T-cell (primary cell): ENCODE measurements at places on chromosomes 7 and 10. TPM values are rescaled to one million over a fixed set of nuclear protein-coding genes. Genes with fewer than 3 reads are reported as not detected.

The GDF10 gene
- 0.46 TPM for total RNA-seq

The RBM20 gene
- total RNA-seq, result 0.09 TPM

The CYP3A5 gene
- total RNA-seq, result 0.22 TPM

The MALRD1 gene
- total RNA-seq, result not detected

The NRCAM gene
- 7.7 TPM for total RNA-seq

The ARHGAP19 gene
- 11.0 TPM for total RNA-seq

The ARMS2 gene
- total RNA-seq, result not detected

The RPEL1 gene
- total RNA-seq, result not detected

The MRC1 gene
- total RNA-seq, result not detected

The EBF3 gene
- total RNA-seq, result not detected

The ANKRD30A gene
- total RNA-seq, result not detected

The FAM241B gene
- 9.2 TPM for total RNA-seq

The HOXA6 gene
- not detected for total RNA-seq

The COL1A2 gene
- total RNA-seq, result 4.7 TPM

The OR9A2 gene
- total RNA-seq, result not detected

The ACBD7 gene
- total RNA-seq, result not detected

The LOXL4 gene
- total RNA-seq, result not detected

The PRPS1L1 gene
- total RNA-seq, result not detected

The LIPF gene
- not detected for total RNA-seq

The OR6V1 gene
- not detected for total RNA-seq

The CALHM1 gene
- total RNA-seq, result not detected

The PAX4 gene
- total RNA-seq, result not detected

The HK1 gene
- total RNA-seq, result 84.4 TPM

The COL28A1 gene
- total RNA-seq, result 0.09 TPM

The GNAT3 gene
- not detected for total RNA-seq

The MMRN2 gene
- not detected for total RNA-seq

The SYCE1 gene
- total RNA-seq, result 1.6 TPM

The C10orf67 gene
- total RNA-seq, result not detected

The PRTFDC1 gene
- total RNA-seq, result 1.5 TPM

The PLAC9 gene
- total RNA-seq, result not detected

The LIPM gene
- not detected for total RNA-seq

The HOXA11 gene
- not detected for total RNA-seq

The LIPN gene
- not detected for total RNA-seq

The C10orf105 gene
- 0.16 TPM for total RNA-seq

The ERVW-1 gene
- total RNA-seq, result not detected

The NEUROG3 gene
- total RNA-seq, result not detected

The ZNF804B gene
- not detected for total RNA-seq

The DMTF1 gene
- 176 TPM for total RNA-seq

The CPA2 gene
- total RNA-seq, result 2.2 TPM

The FAM25G gene
- total RNA-seq, result not detected

The SAP25 gene
- total RNA-seq, result 61.2 TPM

The ARL5B gene
- total RNA-seq, result 9.8 TPM

The CDHR3 gene
- 18.5 TPM for total RNA-seq

The JCAD gene
- total RNA-seq, result 0.10 TPM

The SPDYE9 gene
- not detected for total RNA-seq

The OGDH gene
- 108 TPM for total RNA-seq

The SORCS3 gene
- 0.03 TPM for total RNA-seq

The FHIP2A gene
- 27.0 TPM for total RNA-seq

The COL26A1 gene
- total RNA-seq, result not detected

The PRRT4 gene
- 0.46 TPM for total RNA-seq
